Stimulated activated CD4-positive, alpha-beta T cell treated with anti-CD3 and anti-CD28 coated beads, Interleukin-1b, Interleukin-23, amount 100 ng/mL, for 1 hour (primary cell): ENCODE measurements at places on chromosomes 4 and X.

GRCh38 chr4:119627267-119628255 lies 1.0 kb downstream of the PDE5A start:
- DNase-seq, result no peak

DNA sequence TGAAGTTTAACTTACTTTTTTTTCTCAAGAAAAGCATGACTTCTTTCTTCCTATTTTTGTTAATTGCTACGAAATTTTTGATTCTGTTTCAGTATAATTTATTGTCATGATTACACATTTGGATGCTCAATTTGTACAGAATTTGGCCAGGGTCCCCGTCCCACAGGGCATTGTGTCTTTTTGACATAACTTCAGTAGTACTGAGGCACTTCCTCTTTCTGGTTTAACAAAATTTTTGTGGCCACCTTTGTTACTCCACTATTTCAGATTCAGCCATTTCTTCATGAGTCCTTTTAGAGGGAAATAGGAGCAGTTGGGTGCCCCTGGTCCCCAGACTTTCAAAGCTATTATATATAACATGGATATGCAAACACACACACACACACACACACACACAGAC lies 1248.7 kb downstream of the PCDH7 start:
- DNase-seq, result no peak

- no peak for DNase-seq
These were observed 498.9 kb downstream of the INPP4B start for GRCh38 chr4:142347241-142347640.

- DNase-seq, result no peak
These were observed 378.4 kb downstream of the ANKRD50 start for GRCh38 chr4:124334119-124334518.

GRCh38 chr4:187798385-187798784 lies 197.2 kb upstream of the ZFP42 start:
- no peak for DNase-seq

DNA sequence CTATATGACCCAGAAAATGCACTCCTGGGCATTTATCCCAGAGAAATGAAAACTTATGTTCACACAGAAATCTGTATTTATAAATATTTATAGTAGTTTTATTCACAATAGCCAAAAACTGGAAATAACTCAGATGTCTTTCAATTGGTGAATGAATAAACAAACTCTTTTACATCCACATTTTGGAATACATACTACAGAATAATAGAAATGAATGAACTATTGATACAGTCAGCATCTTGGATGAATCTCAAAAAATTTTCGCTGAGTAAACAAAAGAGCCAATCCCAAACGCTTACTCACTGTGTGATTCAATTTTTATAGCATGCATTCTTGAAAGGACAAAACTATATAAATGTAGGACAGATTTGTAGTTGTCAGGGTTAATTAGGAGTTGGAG lies 75.1 kb upstream of the HTR2C start:
- no peak for DNase-seq

DNA sequence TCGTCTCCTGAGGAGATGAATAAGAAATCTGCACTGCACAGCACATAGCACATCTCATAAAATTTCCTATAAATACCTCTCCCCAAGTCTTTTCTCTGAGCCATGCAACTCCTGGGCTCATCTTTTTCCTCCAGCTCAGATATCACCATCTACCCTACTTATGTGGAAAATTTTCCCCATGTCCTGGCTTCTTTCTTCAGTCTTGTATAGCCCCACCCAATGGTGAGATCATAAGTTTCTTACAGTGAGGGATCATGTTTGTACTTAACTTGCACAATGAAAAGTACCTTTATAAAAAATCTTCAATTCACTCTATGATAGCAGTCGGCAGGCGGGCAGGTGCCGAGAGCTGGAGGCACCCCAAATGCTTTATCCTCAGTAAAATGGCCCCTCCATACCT lies 198.6 kb upstream of the S100G start:
- no peak for DNase-seq

GRCh38 chr4:1400831-1401408 lies 5.3 kb downstream of the NKX1-1 start:
- no peak for DNase-seq

DNA sequence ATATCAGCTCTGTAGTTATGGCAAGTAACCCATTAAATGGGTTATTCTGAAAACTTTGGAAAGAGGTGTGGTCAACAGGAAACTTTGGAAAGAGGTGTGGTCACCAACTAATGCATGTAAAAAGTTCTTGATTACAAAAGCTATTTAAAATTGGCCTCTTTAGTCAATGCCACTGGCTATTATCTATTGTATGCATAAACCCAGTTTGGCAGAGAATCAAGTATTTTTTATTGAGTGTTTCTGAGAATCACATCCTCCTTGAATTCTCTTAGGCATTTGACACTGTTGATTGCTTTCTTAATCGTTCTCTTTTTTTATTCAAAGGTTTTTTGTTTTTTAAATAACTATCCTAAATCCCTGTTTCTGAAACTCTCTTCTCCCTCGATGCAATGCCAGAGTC lies 7.5 kb downstream of the P2RY4 start:
- DNase-seq, result no peak

DNA sequence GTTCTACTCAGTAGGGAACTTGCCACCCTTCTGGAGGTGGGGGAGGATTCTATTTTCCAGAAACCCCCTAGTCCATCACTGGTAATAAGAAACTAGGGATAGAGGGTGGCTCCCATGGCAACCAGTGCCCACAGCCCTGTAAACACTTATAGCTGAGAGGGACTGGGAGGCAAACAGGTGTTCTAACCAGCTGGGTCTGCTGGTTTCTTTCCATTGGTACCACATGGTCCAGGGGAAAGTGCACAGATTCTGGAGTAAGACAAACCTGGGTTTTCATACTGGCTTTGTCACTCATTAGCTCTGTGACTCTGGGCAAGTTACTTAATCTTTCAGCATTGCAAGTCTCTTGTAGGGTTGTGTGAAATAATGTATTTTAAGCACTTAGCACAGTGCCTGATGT lies 26.9 kb downstream of the IGSF1 start:
- DNase-seq, result no peak

GRCh38 chrX:37802028-37802427 lies 22.2 kb downstream of the CYBB start:
- no peak for DNase-seq

GRCh38 chr4:177923888-177924287 lies 481.7 kb upstream of the AGA start:
- no peak for DNase-seq

GRCh38 chr4:52943677-52944076 lies 81.6 kb downstream of the RASL11B start:
- no peak for DNase-seq
